ENCODE measurements at places on chromosomes 3 and 15. TPM values are rescaled to one million over a fixed set of nuclear protein-coding genes. Genes with fewer than 3 reads are reported as not detected.

Gene CFAP92
- total RNA-seq, result 0.48 TPM

Gene DNAH12
- total RNA-seq, result under 0.01 TPM

Gene LSAMP
- 0.10 TPM for total RNA-seq

Gene CHRNB4
- total RNA-seq, result not detected

Gene KNG1
- not detected for total RNA-seq

Gene TM4SF4
- total RNA-seq, result not detected

Gene IMPG2
- 0.98 TPM for total RNA-seq

Gene SI
- total RNA-seq, result not detected

Gene TAGLN3
- not detected for total RNA-seq

Gene HAPLN3
- total RNA-seq, result 25.4 TPM

Gene PPARG
- total RNA-seq, result 36.9 TPM

Gene GOLGA6D
- total RNA-seq, result not detected

Gene CCDC54
- not detected for total RNA-seq

Gene ZNF770
- total RNA-seq, result 32.7 TPM

Gene SUCNR1
- total RNA-seq, result 0.10 TPM

Gene TLR9
- total RNA-seq, result under 0.01 TPM

Gene TEX55
- total RNA-seq, result not detected

Gene MYRIP
- 17.2 TPM for total RNA-seq

Gene STRC
- not detected for total RNA-seq

Gene GOLGA6L7
- total RNA-seq, result not detected

Gene CACNA2D2
- total RNA-seq, result not detected

Gene GOLGA8S
- not detected for total RNA-seq
